ENCODE measurements at places on chromosomes 11 and 22. TPM values are rescaled to one million over a fixed set of nuclear protein-coding genes. Genes with fewer than 3 reads are reported as not detected.

Gene SDHAF2
- total RNA-seq, result 36.2 TPM

Gene TSGA10IP
- total RNA-seq, result not detected

Gene SEPTIN3
- total RNA-seq, result 0.23 TPM

Gene BCO2
- 1.5 TPM for total RNA-seq

Gene SAA1
- total RNA-seq, result not detected

Gene CYP2D6
- 8.8 TPM for total RNA-seq

Gene ISX
- total RNA-seq, result not detected

Gene DBX1
- not detected for total RNA-seq

Gene MS4A6E
- not detected for total RNA-seq

GRCh38 chr11:132114743-132115142, 744.3 kb downstream of the NTM start:
- no peak overlapping the region for H3K27ac ChIP-seq
- no peak for DNase-seq
- no peaks in the 10 kb centered on the region for H3K27me3 ChIP-seq
- H3K4me3 ChIP-seq, result no peak overlapping the region
- no peaks in the 10 kb centered on the region for H3K36me3 ChIP-seq

DNA sequence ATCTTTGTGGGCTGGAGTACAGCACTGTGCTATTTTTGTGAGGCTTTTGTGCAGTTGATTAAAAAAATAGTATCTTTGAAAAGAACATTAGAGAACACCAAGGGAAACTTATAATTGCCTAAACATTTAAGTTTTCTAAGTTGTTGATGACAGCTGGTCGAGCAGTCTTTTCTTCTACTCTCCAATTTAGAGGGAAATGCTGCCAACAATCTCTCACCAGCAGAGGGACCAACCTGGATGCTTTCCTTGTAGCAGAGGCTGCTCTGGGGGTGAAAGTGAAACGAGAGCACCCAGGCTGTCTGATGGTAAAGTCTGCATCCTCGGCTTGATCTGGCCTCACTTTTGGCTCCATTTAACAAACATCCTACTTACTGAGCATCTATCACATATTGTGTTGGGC, 1286.5 kb upstream of the TENM4 start:
- no peak overlapping the region for H3K27ac ChIP-seq
- H3K36me3 ChIP-seq, result no peaks in the 10 kb centered on the region
- H3K27me3 ChIP-seq, result no peaks in the 10 kb centered on the region
- no peak overlapping the region for H3K4me3 ChIP-seq
- no peaks in the 10 kb centered on the region for H3K4me1 ChIP-seq

- H3K4me1 ChIP-seq, result no peaks in the 10 kb centered on the region
- no peak for DNase-seq
- no peaks in the 10 kb centered on the region for H3K27me3 ChIP-seq
- H3K36me3 ChIP-seq, result no peaks in the 10 kb centered on the region
Observed at GRCh38 chr11:114604179-114604813, 8.7 kb upstream of the NXPE4 start.

DNA sequence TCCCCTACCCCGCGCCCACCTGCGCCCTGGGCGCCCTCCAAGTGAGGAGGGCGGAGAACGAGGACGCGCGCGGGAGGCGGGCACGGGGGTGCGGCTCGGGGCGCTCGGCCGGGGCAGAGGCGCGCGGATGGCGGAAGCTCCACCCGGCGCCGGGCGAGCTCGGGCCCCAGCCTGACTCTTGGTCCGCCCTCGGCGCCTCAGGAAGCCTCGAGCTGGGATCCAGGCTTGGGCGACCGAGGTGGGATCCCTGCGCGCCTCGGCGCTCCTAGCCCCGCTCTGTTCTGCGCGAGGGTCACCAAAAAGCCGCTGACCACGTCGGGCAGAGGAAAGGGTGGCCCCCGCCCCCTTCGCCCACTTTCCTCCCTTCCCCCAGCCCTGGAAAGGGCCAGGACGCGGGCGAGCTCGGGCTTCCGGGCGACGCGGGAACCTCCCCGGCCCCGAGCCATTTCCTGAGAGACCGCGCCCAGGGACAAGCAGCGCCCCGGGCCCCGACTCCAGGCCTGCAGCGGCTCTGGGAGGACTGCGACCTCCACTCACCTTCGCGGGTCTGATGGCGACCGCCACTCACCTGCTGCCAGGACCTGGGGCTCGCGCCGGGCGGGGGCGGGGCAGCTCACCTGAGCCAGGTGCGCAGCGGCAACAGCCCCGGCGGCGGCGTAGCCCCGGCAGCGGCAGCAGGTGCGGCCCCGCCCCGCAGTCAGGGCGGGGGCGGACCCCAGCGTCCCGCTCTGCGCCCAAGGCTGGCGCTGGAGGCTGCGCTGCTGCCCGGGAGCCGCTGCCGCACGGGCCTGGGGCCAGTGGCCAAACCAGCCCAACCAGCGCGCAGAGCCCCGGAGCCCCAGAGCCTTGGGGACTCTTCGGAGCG, 2.2 kb upstream of the SIGIRR start:
- H3K4me1 ChIP-seq, result peaks cover 12% of the 10 kb centered on the region
- no peaks in the 10 kb centered on the region for H3K27me3 ChIP-seq
- H3K36me3 ChIP-seq, result no peaks in the 10 kb centered on the region
- peak overlapping the region; percentile 90 for H3K4me3 ChIP-seq
- no peak for DNase-seq
- H3K27ac ChIP-seq, result peak overlapping the region; percentile 68

DNA sequence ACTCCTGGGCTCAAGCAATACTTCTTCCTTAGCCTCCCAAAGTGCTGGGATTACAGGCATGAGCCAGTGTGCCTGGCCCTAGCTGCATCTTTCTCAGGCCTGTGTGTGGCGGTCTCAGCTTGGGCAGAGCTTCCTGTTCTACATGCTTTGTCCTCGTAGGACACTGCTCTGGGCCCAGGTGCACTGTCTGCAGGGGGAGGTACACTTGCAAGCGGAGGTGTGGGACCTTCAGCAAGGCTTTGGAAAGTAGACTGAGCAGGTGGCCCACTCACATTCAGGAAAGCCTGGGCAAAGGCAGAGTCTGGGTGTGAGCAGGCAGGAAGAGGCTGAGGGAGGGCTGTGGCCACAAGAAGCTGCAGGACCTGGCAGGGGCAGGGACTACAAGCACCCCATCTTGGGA, 33.6 kb upstream of the SUSD2 start:
- peak overlapping the region; percentile 16 for H3K27ac ChIP-seq
- H3K4me3 ChIP-seq, result no peak overlapping the region
- no peaks in the 10 kb centered on the region for H3K27me3 ChIP-seq
- DNase-seq, result no peak
- H3K4me1 ChIP-seq, result peaks cover 40% of the 10 kb centered on the region

GRCh38 chr11:81174646-81175330, 1558.9 kb downstream of the FAM181B start:
- no peak overlapping the region for H3K27ac ChIP-seq
- no peaks in the 10 kb centered on the region for H3K27me3 ChIP-seq
- no peak for DNase-seq
- H3K4me3 ChIP-seq, result no peak overlapping the region
- H3K36me3 ChIP-seq, result no peaks in the 10 kb centered on the region

DNA sequence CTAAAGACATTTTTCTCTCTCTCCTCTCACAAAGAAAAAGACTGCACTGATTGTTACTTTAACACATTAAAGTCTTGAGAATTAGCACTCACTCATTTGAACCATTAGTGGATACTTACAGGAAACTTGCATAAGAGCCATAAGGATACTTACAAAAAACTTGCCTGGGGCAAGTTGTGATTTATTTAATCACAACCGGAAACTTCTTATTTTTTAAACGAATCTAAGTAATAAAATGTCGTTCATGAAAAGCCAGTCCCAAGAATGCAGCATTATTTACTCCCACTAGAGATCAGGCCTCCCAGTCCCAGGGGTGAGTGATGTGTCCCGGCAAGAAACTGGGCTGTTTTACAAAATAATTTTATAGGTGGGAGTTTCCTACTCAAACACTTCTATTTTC, 59.3 kb upstream of the TTC12 start:
- no peaks in the 10 kb centered on the region for H3K36me3 ChIP-seq
- H3K27me3 ChIP-seq, result peaks cover 3% of the 10 kb centered on the region
- H3K27ac ChIP-seq, result no peak overlapping the region
- H3K4me3 ChIP-seq, result no peak overlapping the region
- no peak for DNase-seq
- H3K4me1 ChIP-seq, result no peaks in the 10 kb centered on the region

GRCh38 chr22:20224917-20225692, 43.0 kb downstream of the RTN4R start:
- no peak overlapping the region for H3K27ac ChIP-seq
- no peaks in the 10 kb centered on the region for H3K36me3 ChIP-seq
- no peak overlapping the region for H3K4me3 ChIP-seq
- no peak for DNase-seq
- no peaks in the 10 kb centered on the region for H3K27me3 ChIP-seq

DNA sequence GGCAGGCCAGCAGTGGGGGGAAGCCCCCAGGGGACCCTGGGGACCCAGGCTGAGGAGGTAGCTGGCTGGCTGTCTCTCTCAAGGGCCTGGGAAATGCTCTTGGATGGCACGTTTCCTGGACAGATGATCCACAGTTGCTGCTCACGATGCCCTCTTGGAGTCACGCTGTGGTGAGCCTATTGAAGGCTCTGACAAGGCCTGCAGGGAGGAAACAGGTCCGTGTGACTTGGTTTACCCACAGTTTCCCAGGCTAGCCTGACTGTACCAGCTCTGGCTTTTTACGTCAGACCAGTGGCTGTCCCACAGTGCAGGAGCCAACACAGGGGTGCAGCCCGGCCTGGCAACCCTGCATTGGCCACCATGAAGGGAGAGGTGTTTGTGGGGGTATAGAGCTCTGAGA, 29.2 kb upstream of the PPARA start:
- DNase-seq, result no peak
- H3K4me3 ChIP-seq, result no peak overlapping the region
- no peak overlapping the region for H3K27ac ChIP-seq
- peaks cover 5% of the 10 kb centered on the region for H3K27me3 ChIP-seq

DNA sequence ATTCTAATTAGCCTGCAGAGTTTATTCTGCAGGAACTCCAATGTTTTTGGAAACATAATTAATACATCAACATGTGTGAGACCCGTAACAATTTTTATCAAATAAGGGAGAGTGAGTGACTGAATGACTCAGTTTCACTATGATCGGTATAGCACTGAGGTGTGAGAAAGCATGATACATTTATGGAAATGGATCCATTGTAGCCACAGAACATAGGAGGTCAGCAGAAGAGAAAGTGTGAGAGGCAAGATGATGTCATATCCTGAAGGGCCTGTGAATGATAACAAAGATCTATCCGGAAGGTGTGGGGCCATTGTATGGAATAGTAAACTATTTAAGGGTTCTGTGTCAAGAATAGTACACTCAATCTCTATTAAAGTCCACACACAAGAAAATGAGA, 1406.1 kb upstream of the TENM4 start:
- no peaks in the 10 kb centered on the region for H3K36me3 ChIP-seq
- H3K4me1 ChIP-seq, result no peaks in the 10 kb centered on the region
- no peak overlapping the region for H3K27ac ChIP-seq
- H3K4me3 ChIP-seq, result no peak overlapping the region

GRCh38 chr11:66880496-66881450, 23.9 kb downstream of the LRFN4 start:
- no peak overlapping the region for H3K4me3 ChIP-seq
- H3K27ac ChIP-seq, result no peak overlapping the region
- H3K36me3 ChIP-seq, result no peaks in the 10 kb centered on the region
- DNase-seq, result no peak
- H3K4me1 ChIP-seq, result peaks cover 3% of the 10 kb centered on the region

GRCh38 chr11:45141171-45141570, 5.3 kb upstream of the PRDM11 start:
- no peaks in the 10 kb centered on the region for H3K36me3 ChIP-seq
- H3K27ac ChIP-seq, result no peak overlapping the region
- no peak for DNase-seq
- H3K4me1 ChIP-seq, result peaks cover 4% of the 10 kb centered on the region

DNA sequence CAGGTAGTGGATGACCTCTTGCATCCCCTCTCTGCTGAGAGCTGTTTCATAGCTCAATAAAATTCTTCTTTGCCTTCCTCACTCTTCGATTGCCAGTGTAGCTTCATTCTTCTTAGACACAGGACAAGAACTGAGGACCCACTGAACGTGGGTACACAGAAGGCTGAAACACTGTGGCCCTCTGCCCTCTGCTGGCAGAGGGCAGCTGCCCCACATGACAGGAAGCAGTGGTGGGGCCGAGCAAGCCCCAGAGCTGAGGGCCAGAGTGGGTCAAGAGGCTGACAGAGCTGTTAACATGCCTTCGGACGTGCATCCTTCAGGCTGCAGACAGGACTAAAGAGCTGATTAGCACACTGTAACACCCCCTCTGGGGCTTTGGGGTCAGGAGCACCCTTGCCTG, 15.6 kb downstream of the SMC1B start:
- no peak overlapping the region for H3K27ac ChIP-seq
- H3K36me3 ChIP-seq, result no peaks in the 10 kb centered on the region
- no peak for DNase-seq
- H3K27me3 ChIP-seq, result no peaks in the 10 kb centered on the region
- H3K4me3 ChIP-seq, result no peak overlapping the region
- no peaks in the 10 kb centered on the region for H3K4me1 ChIP-seq

All from T-cell (primary cell).